ENCODE measurements at places on chromosomes 2 and 18.

- no peak for DNase-seq
Observed at GRCh38 chr2:16189029-16189835, 248.9 kb downstream of the MYCN start.

DNA sequence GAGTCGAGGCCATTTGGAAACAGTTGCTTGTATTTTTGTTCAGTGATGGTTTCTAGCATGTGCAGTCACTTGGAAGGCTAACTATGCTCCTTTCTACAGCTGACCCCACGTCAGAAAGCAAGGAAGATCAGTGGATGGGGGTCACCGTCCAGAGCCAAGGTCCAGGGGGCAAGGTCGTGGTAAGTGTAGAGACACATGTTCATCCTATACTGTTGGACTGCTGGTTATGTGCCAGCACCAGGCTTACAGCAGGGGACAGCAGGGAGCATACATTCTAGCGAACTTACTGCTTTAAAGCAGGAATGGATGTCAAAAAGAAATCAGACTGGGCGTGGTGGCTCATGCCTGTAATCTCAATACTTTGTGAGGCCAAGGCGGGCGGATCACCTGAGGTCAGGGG is 40.0 kb downstream of the ITGA6 start:
- DNase-seq, result no peak

GRCh38 chr18:49907346-49907929 is 94.1 kb upstream of the ACAA2 start:
- DNase-seq, result no peak

GRCh38 chr2:212843409-212844199 is 305.0 kb upstream of the ERBB4 start:
- peak; percentile 92 for DNase-seq

DNA sequence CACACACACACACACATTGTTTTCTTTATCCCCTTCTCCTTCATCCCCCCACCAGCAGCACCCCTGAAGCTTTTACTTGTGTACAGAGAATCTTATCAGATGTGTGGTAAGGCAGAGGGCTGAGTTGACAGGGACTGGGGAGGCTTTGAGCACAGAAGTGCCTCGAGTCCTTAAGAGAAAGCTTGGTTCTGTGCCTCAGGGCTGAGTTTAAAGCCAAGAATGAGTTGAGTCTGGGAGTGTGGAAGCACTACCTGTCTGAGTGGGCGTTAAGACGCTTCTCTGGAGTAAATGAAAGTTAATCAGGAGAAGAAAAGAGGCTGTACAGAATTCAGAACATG is 2.7 kb downstream of the ID2 start:
- no peak for DNase-seq

GRCh38 chr2:1739322-1739957 is 4.9 kb downstream of the PXDN start:
- no peak for DNase-seq

DNA sequence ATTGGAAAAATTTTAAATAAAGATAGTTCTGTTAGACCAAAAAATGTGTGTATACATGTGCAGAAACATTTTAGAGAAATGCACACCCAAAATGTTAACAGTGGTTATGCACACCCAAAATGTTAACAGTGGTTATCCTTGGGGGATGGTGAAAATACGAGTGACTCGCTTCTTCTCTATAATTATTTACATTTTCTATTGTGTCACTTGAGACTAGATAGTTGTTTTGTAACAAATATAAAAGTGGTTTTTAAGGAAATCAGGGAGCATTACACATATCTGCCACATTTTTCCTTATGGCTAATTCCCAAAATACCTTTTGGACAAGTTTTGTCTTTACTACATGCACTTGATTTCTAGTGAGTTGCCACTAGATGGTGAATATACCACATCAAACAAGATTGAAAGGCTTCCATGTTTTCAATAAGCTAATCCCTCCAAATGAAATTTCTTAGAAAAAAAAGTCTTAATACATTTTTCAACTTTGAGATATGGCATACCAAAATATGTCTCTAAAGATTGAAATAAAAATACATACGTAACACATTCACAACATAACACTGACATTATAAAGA is 9.0 kb upstream of the HIBCH start:
- no peak for DNase-seq

DNA sequence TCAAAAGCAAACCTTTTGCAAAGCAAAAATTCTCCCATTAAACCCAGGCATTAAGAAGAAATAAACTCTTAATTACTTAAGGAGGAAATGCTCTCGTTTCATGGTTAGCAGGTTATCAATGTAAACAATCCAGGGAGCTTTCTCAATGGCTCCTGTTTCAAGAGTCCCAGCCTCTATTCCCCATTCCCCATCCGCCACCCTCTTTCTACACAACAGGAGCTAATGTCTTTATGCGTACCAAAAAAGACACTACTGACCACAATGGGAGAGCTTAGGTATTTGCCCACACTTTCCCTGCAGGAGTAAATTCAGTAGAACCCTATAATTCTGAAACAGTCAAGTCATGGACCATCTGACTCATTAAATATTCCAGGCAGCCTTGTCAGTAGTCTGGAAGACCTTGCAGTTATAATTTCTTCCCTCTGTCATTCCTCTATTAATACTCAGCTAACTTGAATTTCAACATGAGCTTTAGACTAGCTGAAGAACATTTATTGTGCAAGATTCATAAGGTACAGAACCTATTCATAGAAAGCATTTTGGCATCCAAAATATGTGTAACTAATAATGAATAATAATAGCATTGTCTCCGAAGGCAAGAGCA is 48.6 kb downstream of the SLC8A1 start:
- peak; percentile 79 for DNase-seq

DNA sequence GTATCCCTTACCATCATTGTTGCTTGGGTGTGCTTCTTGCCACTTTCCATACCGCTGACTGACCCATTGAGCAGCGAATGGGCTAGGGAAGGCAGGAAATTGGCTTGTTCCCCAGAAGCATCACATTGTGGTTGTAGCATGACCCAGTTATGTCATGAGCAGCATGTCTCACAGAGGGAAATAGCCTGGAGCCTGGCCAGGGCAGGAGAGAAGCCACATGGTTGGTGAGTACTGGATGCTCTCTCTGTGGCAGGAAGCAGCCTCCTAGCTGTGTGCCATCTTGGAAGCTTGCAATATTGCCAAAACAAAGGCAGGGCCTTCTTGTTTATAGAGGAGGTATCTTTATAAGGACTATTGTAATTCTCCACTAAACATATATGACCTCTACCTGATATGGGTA is 482.6 kb downstream of the PIK3C3 start:
- peak; percentile 36 for DNase-seq

DNA sequence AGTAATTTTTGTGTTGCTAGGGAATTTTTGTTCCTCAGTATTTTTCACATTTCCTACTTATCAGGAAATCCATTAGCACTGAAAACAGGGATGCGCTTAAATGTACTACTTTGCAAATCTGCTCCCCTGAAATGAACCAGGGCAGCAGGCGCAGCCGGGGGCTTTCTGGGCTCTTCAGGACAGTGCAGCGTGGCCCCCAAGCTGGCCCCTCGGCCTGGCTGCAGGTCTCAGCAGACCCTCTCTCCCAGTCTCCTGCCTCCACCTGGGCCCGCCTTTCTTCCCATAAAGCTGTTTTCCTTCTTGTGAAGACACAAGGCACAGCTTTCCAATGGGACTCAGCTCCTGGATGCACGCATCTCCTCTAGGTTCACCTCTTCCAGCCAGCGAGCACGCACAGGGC is 35.3 kb downstream of the EIPR1 start:
- DNase-seq, result no peak

DNA sequence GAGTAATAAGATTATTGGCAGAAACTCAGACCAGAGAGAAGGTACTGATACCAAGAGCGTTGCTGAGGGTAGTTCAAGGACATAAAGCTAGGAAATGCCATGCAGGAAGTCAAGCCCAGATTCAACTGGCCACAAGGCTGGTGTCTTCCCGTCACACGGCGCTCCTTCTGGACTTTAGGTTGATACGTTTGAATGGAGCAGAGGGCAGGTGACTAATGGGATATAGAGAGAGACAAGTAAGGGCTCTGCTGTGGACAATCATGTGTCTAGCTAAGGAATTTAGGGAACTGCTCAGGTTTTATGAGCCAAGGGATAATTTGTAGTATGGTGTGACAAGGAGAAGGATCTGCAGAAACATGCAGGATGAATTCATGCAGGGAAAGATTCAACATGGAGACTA is 83.9 kb upstream of the MC2R start:
- DNase-seq, result no peak

DNA sequence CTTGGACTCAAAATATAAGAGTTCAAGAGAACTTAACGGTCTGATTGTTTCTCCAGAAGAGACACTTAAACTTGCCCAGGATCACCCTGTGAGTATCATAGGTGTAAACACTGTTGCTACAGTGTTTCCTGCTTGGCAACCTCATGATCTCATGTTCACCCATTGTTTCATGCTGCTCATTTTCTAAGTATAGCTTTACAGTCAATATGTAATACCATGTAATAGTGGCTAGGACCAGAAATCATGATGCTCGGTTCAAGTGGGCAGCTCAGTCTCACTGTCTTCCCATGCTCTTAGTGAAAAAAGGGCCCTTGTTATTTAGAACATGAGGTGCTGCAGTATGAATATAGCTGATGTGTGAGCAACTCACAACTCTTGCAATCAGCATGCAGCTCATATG is 157.5 kb downstream of the CERS6 start:
- DNase-seq, result no peak

- peak; percentile 96 for DNase-seq
Observed at GRCh38 chr2:205024822-205025518, 479.7 kb downstream of the PARD3B start.

- no peak for DNase-seq
Observed at GRCh38 chr2:10246831-10247230, 55.9 kb upstream of the HPCAL1 start.

GRCh38 chr18:54679318-54680149 is 88.5 kb downstream of the DYNAP start:
- DNase-seq, result peak; percentile 72

DNA sequence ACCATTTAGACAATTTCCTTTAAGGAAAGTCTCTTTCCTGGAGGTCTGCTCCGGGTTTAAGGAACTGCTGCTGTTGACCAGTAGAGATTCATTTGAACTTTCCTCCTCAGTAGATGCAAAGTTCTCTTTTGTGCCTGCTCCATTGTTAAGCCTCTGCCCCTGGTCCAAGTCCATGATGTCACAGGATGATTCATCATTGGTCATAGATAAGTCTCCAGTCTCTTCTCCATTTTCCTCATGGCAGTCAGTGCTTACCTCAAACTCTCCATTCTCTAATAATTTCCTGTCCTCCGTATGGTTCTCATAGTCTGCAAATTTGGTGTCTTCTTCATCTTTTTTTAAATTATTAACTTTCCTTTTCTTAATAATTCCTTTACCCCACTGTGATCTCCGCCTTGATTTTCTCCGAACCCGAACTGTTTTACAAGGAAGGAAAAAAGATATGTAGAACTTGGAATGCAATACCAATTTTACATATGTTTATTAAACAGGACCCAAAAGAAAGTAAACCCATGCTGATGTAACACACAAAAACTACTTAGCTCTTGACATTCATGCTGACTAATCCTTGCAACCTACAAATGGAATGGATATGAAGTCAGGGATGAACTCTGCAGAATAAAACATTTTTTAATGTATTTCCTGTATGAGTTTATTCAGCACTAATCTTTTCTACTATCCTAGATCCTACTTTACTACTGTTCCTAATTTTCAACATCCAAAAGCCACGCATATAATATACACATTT is 169.1 kb downstream of the ATAD2B start:
- peak; percentile 81 for DNase-seq

DNA sequence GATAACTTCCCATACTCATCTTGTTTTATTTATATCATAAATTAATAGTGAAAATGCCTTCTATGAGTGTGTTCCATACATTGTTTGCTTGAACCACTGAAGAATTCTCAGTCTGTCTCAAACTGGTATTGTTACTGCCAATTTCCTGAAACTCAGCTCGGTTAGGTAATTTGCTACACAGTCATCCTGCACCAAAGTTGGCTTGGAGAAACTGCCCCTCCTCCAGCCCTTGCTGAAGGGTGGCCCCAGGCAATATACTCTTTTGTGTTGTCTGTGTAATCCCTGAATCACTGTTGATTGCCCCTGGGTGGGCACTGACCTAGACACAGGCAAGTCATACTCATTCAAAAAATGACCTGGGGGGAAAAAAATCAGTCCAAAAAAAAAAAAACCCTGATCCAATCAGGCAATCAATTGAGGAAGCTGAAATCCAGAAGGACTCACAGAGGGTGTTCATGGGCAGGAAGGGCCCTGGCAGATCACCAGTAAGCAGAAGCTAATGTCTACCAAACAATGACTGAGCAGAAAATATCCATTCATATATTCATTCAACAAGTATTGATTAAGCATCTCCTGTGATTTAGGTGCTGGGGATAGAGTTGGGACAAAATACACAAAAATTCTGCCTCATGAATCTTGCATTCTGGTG is 3.8 kb upstream of the SESTD1 start:
- DNase-seq, result peak; percentile 18

GRCh38 chr18:13394801-13395200 is 176.2 kb downstream of the LDLRAD4 start:
- no peak for DNase-seq

DNA sequence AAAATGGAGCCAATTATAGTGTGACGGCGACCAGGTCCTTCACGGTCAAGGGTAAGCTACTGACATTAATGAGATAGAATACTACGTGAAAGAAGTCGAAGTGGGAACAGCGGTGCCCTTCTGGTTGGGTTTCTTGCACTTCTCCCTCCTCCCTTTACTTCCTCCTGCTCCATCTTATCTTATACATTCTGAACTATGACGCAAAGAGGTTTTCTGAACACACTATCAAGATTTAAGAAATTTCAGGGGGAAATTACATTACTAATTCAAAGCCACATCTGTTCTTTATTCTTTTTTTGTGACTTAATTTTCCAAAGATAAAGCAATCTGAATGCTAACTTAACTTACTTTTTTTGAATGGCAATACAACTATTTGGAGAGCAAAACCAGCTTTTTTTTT is 14.8 kb upstream of the IL18R1 start:
- DNase-seq, result no peak

- no peak for DNase-seq
Observed at GRCh38 chr2:206558492-206558891, 83.8 kb upstream of the FAM237A start.

DNA sequence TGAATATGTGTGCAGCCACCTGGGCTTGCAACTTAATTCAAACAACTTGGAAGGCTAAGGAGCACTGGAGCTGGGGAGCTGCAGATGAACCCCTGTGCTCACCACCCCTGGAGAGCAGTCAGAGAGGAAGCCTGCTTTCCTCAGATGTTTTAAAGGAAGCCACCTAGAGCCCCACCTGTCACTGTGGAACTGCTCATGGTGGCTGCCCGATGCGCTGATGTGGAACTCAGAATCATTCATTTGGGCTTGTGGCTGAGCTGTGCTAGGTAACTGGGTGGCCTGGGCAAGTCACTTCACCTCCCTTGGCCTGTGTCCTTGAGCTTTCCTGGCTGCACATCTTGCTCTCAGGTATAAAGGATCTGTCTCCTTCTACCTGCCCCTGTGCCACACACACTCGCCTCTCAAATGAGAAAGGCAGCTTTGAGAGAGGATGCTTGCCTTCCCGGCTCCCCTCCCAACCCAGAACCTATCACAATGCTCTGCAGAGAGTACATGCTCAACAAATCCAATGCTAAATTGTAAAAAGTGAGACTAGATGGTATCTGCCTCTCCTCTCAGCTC is 41.3 kb downstream of the BCL11A start:
- DNase-seq, result no peak

- no peak for DNase-seq
Observed at GRCh38 chr2:187918996-187919821, 365.0 kb upstream of the TFPI start.

- DNase-seq, result peak; percentile 52
Observed at GRCh38 chr2:207530160-207531031, 634 bp downstream of the CREB1 start.

Data from A172 (cell line).